ENCODE measurements at places on chromosomes 3 and 15.

- DNase-seq, result no peak
Observed at GRCh38 chr3:9091486-9092235, 128.4 kb upstream of the RAD18 start.

DNA sequence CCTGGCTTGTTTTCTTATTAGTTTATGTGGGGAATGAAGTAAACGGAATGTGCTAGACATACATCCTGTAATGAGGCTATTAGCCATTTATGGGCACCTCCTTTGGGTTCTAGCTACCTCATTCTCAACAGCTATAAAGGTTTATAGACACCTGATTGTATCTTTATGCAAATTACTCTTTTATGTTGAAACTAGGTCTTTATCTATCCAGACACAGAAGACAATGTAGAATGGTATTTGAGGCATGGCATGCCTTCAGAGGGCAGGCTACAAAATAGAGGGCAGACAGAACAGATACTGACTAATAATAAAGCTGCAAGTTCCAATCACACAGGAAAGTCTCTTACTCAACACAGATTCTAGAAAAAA, 27.1 kb downstream of the TBC1D2B start:
- DNase-seq, result no peak

GRCh38 chr3:152656214-152656971, 178.5 kb upstream of the P2RY1 start:
- DNase-seq, result no peak

GRCh38 chr15:32909431-32909830, 191.6 kb downstream of the GREM1 start:
- no peak for DNase-seq

DNA sequence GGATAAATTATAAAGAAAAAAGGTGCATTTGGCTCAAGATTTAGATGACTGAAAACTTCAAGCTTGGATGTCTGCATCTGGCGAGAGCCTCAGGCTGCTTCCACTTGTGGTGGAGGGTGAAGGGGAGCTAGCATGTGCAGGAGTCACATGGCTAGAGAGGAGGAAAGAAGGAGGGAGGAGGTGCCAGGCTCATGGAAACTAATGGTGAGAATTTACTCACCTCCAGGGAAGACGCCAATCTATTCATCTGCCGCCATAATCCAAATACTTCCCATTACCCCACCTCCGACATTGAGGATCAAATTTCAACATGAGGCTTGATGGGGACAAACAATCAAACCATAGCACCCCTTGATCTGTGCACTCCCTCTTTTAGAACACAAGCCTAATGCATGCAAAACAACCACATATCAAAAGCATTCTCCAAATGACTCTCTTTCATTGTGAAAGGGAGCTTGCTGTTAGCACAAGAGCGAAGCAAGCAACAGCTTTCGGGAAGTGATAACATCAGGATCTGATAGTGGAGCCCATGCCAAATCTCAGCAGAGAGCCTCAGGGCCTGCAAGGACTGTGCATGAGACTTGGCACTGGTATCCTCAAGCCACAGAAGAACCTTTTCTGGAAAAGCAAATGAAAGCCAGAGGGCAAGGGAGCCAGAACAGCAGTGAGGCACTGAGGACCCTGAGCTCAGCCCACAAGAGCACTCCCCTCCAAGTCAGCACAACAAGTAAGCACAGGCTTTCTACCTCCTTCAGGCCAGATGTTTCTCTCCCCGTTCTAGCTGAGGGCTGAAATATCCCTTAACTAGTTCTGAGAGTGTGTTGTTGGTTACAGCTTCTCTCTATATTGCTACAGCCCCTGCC, 50.2 kb upstream of the THBS1 start:
- no peak for DNase-seq

DNA sequence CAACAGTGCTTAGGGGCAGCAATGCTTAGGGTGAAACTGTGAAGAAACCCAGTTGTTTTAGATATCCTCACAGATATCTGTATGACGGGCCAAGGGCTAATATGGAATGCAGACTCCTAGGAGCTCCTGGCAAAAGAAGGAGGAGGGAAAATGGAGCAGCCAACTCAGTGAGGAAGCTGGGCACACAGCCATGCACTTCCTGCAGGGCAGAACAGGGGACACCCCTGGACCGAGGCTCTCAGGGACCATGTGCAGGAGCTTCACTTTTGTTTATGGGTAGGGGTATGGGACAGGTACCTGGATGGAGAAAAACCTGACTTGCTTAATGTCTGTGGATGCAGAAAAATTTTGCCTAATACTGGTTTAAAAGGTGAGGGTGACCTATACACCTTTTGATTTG, 20.2 kb downstream of the NIPA1 start:
- no peak for DNase-seq

DNA sequence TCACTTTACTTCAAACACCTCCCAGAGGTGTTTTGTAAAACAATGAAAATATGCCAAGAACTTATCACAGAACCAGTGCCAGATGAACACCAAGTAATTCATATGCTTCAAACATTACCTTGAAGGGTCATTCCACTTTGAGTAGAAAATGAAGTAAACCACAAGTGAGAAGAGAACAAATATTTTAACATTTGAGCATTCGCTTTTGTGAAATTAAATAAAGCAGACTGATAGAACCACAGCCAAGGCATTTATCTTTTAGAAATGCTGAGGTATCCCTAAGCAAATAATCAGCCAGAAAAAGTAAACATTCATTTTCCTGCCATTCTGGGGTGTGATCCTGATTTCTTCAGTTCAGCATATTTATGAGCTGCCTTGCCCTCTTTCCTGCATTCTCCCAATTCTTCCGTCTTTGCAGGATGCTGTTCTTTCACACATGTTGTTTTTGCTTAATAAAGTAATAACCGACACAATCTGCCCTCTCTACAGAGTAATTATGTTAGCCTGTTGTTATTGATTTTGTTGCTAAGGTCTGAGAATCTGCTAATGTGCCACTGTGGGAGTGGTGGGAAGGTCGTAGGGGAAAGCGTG, 235.6 kb upstream of the TGFBR2 start:
- no peak for DNase-seq

DNA sequence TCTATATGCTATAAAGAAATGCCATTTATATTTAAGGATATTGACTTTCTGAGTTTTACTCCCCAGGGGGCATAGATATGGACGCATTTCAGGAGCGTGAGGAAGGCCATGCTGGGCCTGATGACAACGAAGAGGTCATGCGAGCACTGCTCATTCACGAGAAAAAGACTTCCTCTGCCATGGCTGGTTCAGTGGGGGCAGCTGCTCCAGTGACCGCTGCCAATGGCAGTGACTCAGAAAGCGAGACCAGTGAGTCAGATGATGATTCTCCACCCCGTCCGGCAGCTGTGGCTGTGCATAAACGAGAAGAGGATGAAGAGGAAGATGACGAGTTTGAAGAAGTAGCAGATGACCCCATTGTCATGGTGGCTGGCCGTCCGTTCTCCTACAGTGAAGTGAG, 38.4 kb downstream of the GTF2E1 start:
- DNase-seq, result no peak

All from activated naive CD4-positive, alpha-beta T cell treated with Interleukin-2 at 50 U/mL for 16 hours (primary cell).